IMR-90 (cell line): ENCODE measurements at places on chromosomes 7 and 10.

- peak; percentile 41 for DNase-seq
Observed at GRCh38 chr7:22791204-22792158, 31.2 kb downstream of the TOMM7 start.

DNA sequence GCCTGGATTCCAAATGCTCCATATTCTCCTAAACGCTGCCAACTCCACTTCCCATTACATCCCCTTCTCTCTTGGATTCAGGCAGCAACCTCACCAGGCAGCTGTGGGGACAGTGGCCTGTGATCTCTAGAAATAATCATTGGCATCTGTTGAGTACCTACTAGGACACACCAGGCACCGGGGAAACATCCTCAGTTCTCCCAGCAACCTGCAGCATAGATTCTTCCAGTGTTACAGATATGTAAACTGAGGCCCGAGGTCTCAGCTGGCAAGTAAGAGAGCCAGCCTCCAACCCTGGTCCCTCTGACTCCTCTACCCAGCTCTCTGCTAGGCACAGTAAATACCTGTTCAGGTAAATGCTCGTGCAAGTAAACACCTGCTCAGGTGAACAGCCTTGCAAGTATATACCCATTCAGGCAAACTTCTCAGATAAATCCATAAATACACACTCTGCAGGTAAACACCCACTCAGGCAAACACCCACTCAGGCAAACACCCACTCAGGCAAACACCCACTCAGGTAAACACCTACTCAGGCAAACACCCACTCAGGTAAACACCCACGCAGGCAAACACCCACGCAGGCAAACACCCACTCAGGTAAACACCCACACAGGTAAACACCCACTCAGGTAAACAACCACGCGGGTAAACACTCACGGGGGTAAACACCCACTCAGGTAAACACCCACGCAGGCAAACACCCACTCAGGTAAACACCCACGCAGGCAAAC lies 18.7 kb downstream of the ASB13 start:
- no peak for DNase-seq

DNA sequence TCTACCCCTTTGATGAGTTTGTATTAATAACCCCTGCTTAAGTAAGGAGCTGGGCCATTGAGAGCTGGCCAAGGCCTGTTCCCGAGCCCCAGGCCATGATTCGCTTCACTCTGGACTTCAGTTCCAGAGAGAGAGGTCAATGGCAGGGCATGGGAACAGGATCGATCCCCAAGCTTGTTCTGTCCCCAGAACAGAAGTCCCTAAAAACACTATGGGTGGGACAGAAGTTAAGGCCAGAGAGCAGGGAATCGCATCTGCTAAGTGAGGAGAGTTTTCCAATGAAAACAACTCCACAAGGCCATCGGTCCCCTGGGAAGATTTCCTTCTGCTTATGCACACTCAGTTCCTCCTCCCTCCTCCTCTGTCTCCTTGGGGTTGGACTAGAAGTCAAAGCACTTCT lies 159.6 kb downstream of the LSM5 start:
- no peak for DNase-seq

- no peak for DNase-seq
Observed at GRCh38 chr10:133474027-133474426, 20.3 kb downstream of the SCART1 start.

GRCh38 chr10:18486438-18486837 lies 164.9 kb downstream of the NSUN6 start:
- no peak for DNase-seq

- DNase-seq, result peak; percentile 70
Observed at GRCh38 chr10:77240041-77240652, 397.5 kb downstream of the KCNMA1 start.
